NCI-H446 (cell line): ENCODE measurements at places on chromosomes 16 and 17.

- DNase-seq: no peak
These were observed 16.2 kb downstream of the MARCHF10 start for GRCh38 chr17:62791767-62792446.

DNA sequence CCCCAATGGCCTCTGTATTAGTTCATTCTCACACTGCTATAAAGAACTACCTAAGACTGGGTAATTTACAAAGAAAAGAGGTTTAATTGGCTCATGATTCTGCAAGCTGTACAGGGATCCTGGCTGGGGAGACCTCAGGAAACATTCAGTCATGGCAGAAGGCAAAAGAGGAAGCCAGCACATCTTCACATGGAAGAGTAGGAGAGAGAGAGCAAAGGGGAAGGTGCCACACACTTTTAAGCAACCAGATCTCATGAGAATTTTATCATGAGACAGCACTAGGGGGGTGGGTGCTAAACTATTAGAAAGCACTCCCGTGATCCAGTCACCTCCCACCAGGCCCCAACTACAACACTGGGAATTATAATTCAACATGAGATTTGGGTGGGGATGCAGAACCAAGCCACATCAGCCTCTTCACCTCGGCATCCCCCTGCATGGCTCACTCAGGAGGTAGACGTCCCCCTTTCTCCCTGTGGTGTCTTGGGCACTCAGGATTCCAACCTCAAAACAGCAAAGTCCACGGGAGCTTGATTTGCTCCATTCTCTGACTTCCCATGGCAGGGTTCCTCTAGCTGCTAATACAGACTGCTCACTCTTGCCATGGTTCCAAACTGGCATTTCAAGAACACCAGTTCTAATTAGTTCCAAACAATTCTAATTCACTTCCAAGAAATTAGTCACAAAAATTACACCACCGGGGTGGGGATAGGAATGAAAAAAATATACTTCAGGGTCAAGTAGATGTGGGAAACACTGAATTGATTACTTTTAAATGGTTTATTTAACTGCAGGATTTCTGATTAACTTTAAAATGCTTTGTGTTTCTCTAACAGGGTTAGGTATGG, 203.8 kb upstream of the HSBP1 start:
- no peak for DNase-seq

- DNase-seq: no peak
These were observed 798 bp upstream of the SLC39A11 start for GRCh38 chr17:73093286-73093685.

DNA sequence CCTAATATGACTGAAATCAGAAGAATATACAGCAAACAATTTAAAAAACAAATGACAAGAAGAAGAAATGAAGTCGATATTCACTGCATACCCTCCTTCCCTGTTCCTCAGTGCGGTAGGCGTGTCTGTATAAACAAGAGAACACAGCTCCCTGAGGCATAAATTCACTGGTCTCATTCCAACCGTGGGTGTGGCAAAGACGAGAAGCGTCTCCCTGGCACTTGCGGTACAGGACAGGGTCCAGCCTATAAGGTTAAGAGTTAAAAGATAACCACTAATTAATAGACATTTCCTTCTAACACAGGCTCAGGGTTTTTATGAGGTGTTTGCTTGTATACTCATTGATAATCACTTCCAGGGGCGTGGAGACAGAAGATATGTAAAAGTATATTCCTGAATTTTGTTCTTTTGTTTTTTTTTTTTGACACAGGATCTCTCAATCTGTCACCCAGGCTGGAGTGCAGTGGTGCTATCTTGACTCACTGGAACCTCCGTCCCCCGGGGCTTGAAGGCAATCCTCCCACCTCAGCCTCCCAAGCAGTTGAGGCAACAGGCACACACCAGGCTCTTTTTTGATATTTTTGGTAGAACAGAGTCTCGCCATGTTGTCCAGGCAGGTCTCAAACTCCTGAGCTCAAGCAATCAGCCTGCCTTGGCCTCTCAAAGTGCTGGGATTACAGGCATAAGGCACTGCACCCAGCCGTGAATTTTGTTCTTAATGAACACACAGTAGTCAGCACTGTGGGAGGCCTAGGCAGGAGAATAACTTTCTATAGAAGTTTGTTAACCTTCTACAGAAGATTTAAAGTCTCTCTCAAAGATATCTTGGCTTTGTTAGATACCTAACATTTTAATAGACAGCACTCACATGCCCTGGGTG, 59.1 kb upstream of the CLEC18B start:
- no peak for DNase-seq

DNA sequence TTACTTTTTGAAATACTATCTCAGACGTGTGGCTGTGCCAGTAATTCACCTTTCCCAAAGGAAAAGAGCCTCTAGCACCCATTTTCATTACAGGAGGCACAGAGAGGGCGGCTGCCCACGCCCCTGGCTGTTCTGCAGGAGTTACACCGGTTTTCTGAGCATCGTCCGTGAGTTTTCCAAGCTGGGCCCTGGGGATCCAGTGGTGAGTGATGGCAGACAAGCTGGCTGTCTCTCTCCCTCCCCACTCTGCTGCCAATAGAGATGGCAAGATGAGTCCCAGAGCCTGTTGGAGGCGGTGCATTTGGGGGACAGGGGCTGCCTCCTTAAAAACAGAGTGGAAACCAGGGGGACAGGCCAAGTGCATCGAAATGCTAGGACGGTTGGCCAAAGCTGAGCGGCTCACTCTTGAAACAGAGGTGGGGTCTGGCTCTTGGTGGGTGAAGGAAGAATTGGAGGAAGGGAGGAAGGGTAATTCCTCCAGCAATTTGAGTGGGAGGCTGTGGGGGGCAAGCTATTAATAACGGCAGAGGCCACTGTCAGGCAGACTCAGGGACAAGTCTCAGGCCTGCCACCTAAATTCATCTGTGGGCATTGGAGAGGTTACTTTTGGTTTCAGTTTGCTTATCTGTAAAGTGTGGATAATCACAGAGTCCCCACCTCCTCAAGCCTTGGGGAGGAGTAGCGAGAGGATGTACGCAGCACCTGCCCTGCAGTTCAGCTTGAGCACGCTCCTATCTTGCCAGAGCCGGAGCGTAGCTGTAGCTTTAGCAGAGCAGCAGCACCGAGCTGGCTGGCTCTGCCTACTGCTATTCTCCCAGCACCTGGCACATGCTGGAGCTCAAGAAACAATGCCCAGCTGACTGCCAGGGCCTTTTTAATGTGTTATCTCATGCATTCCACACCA, 7.5 kb upstream of the NOS2 start:
- DNase-seq: no peak

GRCh38 chr17:47219621-47220475, 10.7 kb downstream of the MYL4 start:
- no peak for DNase-seq

DNA sequence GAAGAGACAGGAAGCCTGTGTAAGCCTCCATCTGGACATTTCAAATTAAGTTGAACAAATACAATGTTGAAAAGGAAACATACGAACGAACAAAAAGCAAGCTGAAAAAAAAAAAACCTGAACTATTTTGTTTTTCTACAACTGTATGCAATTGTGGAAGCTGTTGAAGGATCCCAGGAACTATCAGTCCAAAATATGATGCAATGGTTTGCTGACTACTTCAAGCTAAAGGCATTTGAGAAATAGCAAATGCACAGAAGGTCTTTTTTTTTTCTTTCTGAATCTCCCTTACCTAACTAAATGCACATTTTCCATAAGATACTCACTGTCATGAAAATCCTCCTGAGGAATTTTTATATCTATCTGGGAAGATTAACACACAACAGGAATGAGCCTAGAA, 40.2 kb downstream of the MAF start:
- no peak for DNase-seq

GRCh38 chr17:4886830-4887229, 12.5 kb upstream of the C17orf107 start:
- no peak for DNase-seq

GRCh38 chr16:46790599-46791270, 40.2 kb downstream of the C16orf87 start:
- no peak for DNase-seq

GRCh38 chr17:59415397-59415796, 83.9 kb downstream of the YPEL2 start:
- no peak for DNase-seq

DNA sequence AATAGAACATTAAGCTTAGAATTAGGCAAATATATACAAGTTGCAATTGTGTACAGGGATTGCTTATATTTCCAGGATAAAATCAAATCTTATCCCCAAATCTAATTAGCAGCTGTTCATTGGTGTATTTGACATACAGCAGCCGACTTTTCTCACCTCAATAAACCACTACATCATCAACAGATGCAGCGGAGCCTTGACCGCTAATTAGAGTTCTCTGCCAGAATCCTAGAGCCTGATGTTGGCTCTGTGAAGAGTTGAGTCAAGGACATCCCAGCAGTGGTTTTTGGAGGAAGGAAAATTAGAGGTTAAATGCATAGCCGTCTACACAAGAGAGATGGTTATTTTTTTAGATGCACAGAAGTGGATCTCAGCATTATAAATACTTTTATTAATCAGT, 221.9 kb upstream of the CACNG5 start:
- DNase-seq: no peak

DNA sequence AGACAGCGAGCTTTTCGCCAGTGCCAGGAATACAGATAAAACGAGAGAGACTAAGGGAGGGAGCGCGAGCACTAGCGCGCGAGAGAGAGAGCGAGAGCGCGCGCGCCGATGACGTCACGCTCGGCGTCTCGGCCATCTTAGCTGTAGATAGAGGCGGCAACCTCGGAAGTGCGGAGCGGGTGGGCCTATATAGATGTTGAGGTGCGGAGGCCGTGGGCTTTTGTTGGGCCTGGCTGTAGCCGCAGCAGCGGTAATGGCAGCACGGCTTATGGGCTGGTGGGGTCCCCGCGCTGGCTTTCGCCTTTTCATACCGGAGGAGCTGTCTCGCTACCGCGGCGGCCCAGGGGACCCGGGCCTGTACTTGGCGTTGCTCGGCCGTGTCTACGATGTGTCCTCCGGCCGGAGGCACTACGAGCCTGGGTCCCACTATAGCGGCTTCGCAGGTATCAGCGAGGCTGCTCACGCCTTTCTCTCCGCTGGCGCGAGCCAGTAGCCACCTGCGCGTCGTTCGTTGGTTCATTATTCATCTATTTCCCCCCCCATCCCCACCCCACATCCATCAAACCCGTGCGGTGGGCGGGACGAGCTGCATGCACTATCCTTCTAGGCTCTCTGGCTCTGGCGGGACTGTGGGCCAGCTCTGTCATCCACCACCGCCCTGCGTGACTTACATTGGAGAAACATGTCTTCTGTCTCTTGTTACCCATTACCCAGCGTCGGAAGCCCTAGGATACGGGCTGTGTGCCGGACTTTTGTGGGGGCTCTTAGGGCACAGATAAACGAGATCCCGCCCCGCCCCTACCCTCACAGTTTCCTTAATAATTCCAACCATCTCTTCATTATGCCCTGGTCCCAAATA, 795 bp downstream of the CYB5D2 start:
- peak; percentile 86 for DNase-seq
